ENCODE measurements at places on chromosomes 11 and 22.
A peak's percentile ranks its signal among the peaks of the same experiment; 100 is the strongest.

- no peak for DNase-seq
These were observed 15.9 kb upstream of the NFRKB start for GRCh38 chr11:129911298-129911697.

DNA sequence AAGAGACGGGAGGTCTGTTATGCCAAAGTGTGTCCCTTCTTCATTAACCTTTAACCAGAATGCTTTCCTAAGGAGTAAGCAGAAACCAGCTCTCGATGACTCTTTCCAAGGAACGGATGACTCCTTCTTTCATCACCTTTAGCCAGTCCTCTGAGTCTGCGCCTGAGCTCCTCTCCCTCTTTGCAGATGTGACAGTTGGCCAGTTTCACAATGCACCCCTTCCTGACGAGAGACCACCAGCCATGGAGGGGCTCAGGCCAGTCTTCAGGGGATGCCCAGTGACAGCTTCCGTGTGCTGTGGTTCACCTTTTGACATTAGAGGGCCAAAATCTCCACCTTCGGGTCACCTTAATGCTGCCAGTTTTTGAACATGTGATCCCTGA lies 826.1 kb downstream of the TBC1D22A start:
- DNase-seq: no peak

DNA sequence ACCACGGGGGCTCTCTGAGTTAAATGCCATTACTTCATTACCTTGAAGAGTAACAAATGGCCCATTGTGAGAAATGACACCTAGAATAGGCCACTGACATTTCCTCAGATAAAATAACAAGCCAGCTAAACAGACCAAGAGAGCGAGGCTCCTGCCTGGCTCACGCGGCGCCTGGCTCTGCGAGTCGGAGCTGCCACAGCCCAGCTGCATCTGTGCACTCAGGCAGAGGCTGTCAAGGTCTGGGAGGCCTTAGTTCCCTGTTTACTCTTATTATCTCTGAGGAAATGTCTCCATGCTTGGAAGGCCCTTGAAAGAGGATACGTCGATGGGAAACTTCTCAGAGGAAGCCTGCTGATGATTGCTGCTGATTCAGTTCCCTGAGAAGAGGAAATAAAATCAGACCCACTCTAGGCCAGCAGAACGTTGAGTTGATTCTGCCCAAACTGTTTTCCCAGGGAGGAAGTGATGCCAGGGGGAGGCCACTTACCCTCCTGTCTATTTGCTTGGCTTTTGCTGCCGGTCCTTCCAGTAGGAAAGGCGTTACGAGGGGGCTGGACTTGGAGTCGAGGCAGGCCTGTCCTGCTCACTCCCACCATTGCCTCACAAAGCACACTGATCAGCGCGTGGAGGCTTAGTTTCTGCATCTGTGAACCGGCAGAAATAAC lies 208.8 kb downstream of the TBC1D22A start:
- DNase-seq: peak; percentile 45

GRCh38 chr22:45473626-45474237 lies 29.0 kb upstream of the FBLN1 start:
- DNase-seq: no peak

GRCh38 chr11:127643268-127644058 lies 642.9 kb upstream of the KIRREL3 start:
- DNase-seq: no peak

DNA sequence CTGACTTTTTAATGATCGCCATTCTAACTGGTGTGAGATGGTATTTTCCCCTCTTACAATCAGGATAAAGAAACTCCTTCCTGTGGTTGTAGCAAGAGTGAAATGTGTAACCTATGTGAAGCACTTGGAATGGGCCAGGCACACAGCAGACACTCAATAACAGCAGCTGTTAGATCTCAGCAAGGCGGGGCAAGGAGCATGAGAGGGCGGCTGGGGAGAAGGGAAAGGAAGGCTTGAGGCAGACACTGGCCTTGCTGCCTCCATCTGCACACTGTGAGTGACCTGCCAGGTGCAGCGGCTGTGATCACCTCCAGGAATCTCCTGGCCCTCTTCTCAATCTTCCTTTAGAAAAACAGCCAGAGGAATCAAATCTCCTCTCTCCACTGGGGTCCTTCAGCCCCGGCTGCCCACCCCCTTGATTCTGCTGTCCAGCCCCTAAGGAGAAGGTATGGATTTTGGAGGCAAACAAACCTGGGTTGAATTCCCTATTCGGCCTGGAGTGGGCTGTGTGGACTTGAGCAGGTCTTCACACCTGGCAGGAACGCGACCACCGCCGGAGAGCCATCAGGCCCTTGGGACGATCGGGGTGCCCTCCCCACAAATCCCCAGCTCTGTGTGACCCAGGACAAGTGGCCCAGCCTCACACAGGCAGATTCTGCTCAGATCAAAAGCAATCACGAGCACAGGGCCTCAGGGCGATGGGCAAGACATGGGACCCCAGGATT lies 49.0 kb downstream of the RPUSD4 start:
- DNase-seq: no peak

GRCh38 chr11:77866336-77866735 lies 45.4 kb downstream of the AAMDC start:
- no peak for DNase-seq

DNA sequence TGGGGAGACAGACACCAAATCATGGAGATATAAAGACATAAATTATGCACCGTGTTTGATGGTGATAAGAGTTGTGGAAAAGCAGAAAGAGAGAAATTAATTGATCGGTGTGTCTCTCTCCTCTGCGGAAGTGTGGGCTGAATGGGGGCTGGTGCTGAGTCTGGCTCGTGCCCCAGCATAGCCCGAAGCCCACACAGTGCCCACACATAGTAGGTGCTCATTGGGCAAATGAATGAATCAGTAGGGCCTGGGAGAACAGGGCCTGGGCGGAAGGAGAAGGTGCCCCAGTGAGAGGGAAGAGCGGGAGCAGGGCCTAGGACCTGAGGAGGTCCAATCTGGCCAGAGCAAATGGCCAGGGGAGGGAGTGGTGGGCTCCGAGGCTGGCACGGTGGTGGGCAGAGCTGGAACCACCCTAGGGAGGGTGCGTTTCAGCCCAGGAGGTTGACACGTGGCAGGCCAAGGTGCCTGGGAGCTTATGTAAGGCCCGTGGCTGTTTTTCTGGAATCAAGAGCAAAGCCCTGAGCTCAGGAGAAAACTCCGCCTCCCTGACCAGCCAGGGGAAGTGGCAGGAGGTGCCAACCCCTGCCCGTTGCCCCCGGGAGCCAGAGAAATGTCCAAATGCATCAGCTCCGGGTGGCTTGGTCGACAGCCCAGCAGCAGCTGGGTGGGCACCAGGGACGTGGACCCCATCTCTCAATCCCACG lies 2.1 kb upstream of the CACNA1I start:
- DNase-seq: no peak

DNA sequence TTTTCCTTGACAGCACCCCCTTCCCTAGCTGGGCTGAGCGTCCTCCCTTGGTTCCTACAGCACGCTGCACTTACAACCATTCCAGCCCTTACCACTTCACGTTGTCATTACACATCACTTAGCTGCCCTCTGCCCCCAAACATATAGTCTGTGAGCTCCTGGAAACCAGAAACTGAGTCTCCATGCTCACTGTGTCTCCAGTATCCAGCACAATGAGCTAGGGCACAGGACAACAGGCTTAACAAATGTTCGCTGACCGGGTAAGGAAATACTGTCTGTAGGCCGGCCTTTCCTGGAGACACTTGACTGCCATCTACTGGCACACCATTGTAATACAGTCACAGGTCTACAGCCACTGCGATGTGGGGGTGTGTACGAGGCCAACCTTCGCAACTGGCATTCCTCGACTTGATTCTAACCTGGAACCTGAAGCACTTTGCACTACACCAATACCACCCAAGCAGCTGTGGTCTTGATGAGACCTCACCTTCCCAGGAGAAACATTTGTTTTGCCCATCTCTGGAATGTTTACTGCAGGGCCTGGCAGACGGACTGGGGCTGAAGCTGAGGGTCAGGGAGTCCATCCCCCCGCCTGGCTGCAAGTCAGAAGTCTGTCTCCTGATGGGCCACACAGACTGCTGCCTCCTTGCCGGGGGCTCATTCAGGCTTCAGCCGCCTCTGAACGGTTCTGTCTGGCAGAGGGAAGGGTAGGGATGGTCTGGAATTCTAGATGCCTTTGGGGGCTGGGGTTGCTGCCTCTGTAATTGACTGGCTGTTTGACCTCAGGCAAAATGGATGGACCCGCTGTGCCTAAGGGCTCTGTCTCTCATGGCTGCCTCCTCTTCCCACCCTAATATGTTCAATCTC lies 72.0 kb downstream of the SYN3 start:
- peak; percentile 70 for DNase-seq

DNA sequence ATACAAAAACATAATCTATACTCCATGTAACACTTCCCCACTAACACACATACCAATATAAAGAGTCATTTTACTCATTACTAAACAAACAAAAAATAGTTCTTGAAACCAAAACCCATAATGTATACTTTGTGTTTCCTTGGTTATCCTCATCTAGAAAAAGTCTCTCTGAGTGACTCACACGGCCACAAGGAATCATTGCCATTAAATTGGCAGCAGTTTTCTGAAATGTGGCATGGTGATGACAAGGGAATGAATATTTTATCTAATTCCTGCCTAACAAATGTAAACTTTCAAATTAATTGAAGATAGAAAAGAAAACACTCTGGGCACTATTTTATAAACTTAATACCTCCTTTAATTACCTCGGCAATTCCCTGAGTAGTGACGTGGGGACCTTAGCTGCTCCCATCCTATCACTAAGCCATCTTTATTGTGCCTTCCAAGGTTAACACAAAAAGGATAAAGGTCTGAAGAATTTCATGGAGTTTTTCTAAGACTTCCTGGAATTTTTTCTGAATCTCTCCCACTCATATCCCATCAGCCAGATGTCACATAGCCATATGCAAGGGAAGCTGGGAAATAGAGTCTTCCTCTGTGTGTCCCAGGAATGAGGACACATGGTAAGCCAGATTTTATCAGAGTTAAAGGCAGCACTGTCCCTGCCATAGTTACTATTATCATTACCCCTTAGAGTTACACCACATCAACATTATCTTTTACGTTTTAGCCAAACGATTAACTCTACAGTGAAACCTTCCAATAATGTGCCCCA lies 857.2 kb upstream of the TENM4 start:
- no peak for DNase-seq

DNA sequence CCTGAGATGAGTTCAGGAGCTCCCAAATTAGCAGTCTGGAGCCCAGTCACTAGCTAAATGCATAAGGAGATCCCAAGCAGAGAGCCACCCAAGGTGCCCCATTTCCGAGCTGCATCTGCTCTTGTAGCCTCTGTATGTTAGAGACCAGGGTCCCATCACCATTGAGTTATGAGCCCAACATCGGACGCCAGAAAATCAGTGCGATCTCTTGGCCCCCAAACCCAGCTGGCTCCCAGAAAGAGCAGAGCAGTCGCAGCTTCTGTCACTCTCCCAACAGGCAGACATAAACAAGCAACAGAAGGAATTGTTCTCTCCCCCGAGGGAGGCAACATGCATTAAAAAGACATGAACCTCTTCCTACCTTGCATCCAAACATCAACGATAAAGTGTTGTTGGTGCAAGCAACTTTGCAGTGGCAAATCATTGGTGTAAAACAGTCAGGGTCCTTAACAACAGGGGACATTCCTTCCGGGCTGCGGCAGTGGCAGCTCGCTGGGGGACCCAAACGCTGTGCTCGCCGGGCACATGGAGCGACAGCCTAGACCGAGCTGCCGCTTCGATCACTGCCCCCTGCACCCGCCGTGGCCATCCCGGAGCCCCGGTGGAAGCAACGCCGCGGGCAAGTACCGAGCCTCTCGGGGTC lies 907.1 kb downstream of the DLG2 start:
- DNase-seq: peak; percentile 6

- DNase-seq: no peak
These were observed 20.8 kb upstream of the LMO2 start for GRCh38 chr11:33912405-33913361.

GRCh38 chr22:31574055-31574670 lies 77.8 kb downstream of the SFI1 start:
- no peak for DNase-seq

- no peak for DNase-seq
These were observed 710 bp upstream of the THY1 start for GRCh38 chr11:119423509-119424254.

- no peak for DNase-seq
These were observed 100.0 kb upstream of the B3GAT1 start for GRCh38 chr11:134512061-134512460.

Measured in substantia nigra (tissue), 51 donors.